ENCODE measurements at places on chromosomes 6 and 20.

DNA sequence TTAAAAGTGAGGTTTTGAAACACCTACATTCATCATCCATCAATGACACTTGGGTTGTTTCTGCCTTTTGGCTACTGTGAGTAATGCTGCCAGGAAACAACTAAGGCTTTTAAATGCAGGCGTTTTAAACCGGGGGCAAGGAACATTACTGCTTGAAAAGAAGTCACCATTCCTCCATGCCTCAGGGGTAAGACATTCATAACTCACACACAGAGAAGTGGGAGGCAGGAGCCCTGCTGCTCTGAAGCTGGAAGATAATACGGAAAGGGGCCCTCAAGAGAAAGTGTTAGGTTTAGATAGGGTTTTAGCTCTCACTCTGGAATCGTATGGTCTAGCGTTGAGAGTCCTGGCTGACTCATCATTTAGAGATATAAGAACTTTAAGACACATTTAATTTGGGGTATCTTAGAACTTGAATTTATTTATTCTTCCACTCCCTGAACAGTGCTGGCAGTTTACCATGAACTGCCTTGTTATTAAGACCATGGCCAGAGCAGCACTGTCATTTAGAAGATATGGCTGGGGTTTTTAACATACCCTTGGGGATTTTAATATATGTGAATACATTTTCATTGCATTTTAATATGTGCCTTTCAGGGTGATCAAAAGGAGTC is 1.8 kb downstream of the TUBB1 start:
- DNase-seq = no peak

DNA sequence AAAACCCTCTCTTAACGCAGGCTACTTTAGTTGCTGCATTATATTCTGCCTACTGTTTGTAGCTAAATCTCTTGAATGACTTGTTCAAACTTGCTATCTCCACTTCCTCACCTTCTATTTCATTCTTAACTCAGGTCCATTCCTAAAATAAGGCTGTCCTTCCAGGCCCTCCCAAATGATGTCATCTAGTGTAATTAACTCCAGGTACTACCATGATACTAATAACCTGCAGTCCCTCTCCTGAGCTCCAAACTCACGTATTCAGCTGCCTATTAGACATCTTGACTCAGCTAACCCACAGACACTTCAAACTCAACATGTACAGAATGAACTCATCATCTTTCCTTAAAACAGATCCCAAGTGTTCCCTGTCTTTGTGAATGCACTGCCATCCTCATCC is 10.5 kb upstream of the TOP1 start:
- no peak for DNase-seq

DNA sequence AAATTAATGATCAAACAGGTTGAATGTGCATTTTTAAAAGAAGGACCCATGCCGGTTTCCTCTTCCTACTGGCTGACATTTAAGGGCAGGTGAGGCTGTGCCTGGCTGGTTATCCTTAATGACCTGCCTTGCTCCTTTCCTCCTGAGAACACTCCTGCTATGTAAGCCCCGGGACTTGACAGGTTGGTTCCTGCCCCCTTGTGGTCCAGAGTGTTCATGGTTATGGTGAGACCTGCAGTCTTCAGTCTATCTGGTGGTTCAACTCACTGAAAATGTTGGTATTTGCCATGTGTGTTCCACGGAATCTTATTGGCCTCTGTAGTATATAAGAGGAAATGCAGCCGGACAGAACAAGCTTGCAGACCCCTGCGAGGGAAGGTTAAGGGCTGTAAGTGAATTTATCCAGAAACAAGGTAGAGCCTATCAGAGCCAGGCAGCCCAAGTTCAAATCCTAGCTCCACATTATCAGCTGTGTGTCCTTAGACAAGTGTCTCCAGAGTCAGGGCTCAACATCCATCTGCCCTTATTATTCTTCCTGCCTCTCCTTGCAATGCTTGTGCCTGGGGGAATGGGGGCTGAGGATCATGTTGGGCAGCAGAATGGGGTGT is 5.2 kb upstream of the BPIFA3 start:
- DNase-seq = no peak

- DNase-seq = no peak
Observed at GRCh38 chr6:12324099-12324498, 33.9 kb downstream of the EDN1 start.

DNA sequence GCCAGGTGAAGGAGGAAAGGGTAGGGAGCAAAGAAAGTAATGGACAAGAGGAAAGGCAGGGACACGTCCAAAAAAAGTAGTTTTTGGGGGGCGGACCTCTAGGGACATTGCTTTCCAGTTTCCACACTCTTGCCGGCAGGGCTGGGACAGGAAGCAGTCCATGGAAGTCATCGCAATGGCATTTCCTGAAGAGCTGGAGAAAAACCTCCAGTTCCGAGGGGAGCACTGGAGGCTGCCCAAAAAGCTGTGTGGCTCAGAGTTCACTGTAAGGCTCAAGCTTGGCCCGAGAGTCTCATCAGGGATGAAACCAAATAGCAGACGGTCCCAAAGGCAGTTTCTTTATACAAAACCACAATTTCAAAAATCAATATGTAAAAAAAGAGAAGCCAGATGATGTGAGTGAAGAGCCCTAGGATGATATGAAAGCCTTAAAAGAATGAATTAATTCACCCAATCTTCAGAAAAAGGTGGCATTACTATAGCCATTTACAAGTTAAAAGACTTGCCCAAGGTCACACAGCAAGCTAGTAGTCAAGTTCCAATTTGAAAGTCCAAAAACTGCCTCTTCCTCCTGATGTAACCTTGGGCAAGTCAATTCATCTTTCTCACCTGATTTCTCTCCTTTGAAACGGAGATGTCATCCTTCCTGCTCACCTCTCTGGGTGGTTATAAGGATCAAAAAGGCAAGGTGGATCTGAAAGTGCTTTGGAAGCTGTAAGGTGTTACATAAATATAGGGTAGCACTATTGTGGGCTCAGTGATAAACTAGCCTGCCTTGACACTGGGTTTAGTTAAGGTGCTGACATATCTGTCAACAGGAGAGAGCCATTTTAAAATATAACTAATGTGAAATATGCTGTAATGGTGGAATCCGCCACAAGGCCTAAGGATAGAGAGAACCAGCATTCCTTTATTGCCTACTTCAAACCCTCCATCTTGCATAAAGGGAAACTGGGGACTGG is 9.1 kb downstream of the BCL2L1 start:
- DNase-seq = no peak

DNA sequence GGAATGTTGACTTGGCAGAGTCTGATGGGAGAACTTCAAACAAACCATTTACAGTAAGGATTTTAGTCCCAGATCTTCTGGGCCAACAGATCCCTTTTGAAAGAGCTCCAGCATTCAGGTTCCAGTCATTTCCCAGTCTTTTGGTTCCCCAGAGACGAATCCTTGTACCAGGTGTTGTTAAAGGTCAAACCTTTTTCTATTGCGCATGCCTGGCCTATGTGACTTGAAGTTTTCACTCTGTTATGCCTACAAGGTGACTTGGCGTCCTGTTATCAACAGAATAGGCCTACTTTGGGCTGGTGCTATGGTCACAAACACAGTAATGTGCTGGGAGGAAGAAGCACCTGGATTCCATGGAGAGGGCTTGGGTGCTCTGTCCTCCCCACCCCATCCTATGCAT is 52.3 kb downstream of the PXDC1 start:
- DNase-seq = no peak

DNA sequence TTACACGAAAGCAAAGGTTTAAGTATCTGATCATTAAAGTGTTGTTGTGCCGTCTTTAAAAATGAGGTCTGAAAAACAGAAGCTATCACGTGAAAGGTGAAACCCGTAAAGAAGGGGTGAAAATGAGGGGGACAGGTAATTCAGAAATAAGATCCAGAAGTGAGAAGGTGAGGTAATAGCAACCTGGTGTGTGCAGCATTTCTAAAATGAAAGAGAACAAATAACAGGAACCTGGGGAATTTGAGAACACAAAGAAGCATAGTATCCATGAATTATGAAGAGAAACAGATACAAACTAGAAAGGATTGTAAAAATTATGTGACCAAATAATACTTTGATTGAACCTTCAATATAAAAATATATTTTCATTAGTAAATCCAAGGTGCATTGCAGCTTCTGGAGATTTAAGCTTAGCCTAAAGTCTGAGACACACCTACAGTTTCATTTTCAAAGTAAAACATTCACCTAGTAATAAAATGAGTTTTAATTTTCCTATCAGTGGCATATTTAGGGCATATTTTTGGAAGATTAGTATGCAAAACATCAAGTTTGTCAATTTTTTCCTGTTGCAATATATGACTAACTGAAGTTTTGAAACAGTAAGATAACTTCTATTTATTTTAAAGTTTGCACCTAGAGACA is 1.4 kb downstream of the HEY2 start:
- DNase-seq = no peak

DNA sequence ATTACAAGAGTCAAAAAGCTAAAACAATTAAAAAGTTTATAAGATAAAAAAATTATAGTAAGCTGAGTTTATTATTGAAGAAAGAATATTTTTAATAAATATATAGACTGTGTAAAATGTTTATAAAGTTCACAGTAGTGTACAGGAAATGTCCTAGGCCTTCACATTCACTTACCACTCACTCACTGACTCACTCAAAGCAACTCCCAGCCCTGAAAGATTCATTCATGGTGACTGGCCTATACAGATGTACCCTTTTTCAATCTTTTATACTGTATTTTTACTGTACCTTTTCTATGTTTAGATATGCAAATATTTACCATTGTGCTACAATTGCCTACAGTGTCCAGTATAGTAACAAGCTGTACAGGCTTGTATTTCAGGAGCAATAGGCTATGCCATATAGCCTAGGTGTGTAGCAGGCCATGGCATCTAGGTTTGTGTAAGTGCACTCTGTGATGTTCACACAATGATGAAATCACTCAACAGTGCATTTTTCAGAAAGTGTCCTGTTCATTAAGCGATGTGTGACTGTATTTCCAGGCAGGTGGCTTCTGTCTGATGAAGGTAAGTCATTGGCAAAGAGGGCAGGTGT is 130.2 kb downstream of the BTBD3 start:
- DNase-seq = no peak

DNA sequence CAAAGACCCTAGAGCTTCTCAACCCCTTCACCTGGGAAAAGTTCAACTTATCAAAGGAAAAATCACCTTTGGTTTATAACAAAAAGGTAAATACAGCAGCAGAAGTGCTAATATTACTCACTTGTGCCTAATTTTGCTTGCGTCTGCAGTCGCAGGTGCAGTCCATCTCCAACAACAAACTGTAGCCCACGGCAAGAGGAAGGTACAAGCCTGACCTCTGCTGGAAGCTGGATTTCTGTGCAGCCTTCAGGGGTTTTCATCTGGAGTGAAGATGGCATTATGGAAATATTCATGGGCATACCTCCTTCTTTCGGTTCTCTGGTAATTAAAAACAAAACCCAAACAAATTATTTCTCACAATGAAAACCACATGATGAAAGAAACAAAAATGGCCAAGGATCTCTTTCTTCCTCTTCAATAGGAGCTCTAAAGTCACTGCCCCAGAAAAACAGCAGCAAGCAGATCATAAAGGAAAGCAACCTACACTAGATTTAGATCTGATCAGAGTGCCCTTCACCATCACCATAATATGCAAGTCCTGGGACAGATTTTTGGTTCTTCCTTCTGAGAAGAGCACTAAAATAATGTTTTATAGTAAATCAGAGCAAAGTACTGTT is 7.8 kb downstream of the UBE3D start:
- DNase-seq = no peak

DNA sequence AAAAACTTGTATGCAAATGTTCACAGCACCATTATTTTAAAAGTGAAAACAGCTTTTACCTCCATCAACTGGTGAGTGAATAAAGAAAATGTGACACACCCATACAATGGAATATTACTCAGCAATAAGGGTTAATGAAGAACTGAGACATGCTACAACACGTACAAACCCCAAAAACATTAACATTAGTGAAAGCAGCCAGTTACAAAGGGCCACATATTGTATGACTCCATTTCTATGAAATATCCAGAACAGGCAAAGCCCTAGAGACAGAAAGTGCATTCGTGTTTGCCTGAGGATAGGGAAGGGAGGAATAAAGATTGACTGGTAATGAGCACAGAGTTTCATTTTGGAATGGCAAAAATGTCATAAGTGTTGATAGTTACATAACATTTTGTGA is 21.5 kb downstream of the EPM2A start:
- no peak for DNase-seq

GRCh38 chr20:8364734-8365078 is 232.6 kb downstream of the PLCB1 start:
- DNase-seq = no peak

All from stimulated activated CD8-positive, alpha-beta memory T cell treated with anti-CD3 and anti-CD28 coated beads, Interleukin-15, amount 100 ng/mL, for 48 hours (primary cell).